Cortex of kidney (tissue), 1 donor: ENCODE measurements at places on chromosomes 4 and X.

- no peak for DNase-seq
Measured at GRCh38 chr4:150126864-150127203, 48.6 kb downstream of the DCLK2 start.

GRCh38 chrX:121851033-121851432, 803.6 kb downstream of the GLUD2 start:
- DNase-seq = no peak

- DNase-seq = no peak
Measured at GRCh38 chrX:79270401-79270800, 96.7 kb downstream of the ITM2A start.

DNA sequence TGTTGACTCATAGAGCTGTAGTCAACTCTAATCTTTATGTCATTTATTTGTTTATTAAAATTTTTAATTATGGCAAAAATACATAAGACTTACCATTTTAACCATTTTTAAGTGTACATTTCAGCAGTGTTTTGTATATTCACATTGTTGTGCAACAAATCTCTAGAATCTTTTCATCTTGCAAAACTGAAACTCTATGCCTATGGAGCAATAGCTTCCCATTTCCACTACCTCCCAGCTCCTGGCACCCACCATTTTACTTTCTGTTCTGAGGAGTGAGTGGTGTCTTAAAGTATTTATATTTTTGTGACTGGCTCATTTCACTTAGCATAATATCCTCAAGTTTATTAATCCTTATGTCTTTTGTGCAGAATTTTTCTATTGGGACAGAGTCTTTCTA, 181.0 kb downstream of the GPAT3 start:
- DNase-seq = no peak

DNA sequence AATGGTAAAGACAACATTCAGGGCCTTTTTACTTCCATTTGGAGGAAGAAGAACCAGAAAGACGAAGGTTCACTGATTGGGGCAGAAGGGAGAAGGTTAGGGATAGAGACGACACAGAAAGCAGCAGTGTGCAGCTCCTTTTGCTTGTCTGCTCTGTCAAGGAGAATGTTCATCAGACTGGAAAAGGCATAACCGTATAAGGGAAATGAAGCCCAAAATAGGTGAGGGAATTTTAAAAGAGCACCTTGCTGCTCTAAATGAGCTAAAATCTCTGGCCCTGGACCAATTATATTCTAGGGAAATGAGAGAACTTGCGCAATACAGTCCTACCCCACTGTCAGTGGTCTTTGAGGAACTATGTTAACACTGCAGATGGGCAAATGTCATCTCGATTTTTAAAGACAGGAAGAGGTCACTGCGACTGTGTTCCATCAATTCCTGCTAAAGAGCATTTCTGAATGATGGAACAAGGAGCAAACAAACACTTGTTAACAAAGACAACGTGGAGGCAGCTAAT, 909.8 kb upstream of the FTHL17 start:
- no peak for DNase-seq

- DNase-seq = no peak
Measured at GRCh38 chr4:52199574-52200338, 148.7 kb downstream of the SPATA18 start.

DNA sequence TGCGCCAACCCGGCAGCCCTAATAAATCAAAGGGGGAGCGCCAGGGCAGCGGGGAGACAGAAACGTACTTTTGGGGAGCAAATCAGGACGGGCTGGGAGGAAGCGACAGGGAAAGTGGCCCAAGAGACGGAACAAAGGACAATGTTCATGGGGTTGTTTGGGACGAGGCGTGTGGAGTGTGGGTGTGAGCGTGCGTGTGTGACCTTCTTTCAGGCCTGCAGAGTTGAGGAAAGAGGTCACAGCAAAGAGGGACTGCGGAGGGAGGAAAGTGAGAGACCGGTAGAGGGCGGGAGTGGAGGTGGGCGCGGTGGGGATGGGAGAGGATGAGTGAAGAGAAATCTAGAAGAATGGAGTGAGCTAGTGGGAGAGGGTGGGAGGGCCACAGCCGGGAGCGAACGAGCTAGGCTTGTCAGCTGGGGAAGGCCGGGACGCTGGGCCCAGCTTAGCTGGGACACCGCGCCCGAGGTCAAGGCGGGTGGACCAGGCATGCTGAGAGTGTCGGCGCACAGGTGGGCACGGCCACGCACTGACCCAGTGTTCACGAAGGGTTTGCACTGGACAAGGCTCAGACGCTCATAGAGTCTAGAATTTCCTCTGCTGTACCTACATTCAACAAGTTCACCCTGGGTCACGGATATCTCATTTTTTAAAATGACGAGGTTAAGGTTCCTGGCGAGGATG, 14.7 kb upstream of the PITX2 start:
- no peak for DNase-seq

DNA sequence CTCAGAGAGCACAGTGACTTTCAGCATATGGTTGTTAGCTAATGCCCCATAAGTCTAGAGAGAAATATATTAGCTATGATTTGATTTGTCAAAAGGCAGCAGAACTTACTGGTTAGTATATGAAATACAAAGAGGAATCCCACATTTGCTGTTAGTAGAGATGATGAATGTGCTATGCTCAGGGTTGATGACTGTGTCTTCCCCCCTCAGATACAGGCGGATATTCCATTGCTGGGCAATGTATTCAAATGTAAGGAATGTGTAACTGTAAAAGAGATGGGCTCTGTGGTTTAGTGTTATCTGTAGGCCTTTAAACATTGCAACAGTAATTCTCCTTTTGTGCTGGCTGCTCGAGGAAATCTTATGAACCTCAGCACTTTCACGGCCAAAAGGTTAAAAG, 528.9 kb upstream of the ARX start:
- no peak for DNase-seq

- DNase-seq = no peak
Measured at GRCh38 chrX:6810776-6811175, 275.9 kb upstream of the VCX3A start.

GRCh38 chr4:70000711-70001110, 4.9 kb downstream of the STATH start:
- DNase-seq = no peak

DNA sequence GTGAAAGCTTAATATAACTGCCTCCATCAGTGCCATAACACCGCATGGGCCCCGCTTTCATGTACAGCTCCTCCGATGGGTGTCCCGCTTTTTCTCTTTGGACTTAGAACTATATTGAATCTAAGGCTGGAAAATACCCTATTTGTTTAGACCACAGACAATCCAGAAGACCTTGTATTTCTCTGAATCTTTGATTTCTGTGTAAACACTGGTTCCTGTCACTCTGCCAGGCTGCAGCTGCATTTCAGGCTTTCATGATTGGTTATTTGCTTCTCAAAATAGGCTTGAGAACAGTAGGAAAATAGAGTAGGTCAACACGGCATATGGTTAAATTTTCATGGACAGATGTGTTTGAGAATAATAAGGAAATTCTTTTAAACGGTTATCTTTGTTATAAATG, 80.0 kb downstream of the NWD2 start:
- no peak for DNase-seq

DNA sequence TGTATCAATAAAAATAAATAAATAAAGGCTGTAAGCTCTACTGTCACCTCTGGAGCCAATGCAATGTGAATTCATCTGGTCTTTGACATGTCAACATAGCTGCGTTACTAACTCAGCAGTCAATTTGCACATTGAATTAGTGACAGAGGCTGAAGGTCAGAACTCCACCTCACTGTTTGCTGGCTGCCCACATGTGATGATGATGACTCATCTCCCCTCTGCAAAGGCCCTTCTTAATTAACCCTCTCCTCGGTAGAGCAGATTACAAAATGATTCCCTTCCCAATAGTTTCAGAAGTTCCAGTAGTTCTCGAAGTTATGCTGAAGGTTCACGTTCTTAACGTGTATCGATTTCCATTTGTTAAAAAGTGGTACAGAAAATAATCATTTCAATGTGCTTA, 1626.0 kb upstream of the TENM3 start:
- DNase-seq = no peak

- no peak for DNase-seq
Measured at GRCh38 chr4:159252491-159252890, 149.6 kb downstream of the RAPGEF2 start.

DNA sequence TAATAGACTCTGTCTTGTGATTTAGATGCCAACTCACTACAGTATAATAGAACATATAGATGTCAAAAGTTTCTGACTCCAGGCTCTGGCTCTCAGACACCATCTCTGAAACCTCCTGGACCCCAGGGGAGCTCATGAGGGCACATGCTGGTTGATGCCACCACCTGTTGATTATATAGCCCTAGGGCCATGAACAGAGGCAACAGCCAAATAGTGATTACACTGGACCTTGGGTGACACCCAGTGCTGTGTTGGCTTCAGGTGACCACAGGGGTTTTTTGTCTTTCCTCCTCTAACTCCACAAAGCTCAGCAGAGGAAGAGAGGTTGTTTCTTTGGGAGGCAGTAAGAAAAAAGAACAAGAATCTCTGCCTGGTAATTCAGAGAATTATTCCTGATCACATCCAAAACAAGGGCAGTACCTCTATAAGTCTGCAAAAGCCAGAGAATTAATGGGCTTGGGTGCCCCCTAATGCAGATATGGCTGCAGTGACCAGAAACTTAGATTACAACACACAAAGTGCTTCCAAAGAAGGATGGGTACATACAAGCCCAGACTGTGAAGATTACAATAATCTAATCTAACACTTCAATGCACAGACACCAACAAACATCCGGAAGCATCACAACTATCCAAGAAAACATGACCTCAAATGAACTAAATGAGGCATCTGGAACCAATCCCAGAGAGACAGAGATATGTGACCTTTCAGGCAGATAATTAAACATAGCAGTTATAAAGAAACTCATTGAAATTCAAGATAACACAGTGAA, 1920.6 kb downstream of the ARAP2 start:
- DNase-seq = no peak

GRCh38 chr4:4849106-4849505, 10.4 kb upstream of the MSX1 start:
- no peak for DNase-seq

GRCh38 chrX:136047016-136047642, 61.9 kb downstream of the SLC9A6 start:
- DNase-seq = no peak

DNA sequence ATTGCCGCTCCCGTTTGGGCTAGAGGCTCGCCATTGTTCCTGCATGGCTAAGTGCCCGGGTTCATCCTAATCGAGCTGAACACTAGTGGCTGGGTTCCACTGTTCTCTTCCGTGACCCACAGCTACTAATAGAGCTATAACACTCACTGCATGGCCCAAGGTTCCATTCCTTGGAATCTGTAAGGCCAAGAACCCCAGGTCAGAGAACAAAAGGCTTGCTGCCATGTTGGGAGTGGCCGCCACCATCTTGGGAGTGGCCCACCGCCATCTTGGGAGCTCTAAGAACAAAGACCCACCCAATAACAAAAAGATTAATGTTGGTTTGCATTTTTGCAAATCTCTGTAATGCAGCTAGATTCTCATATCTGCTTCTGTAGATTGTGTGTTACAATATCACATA, 299.0 kb downstream of the DCHS2 start:
- no peak for DNase-seq

DNA sequence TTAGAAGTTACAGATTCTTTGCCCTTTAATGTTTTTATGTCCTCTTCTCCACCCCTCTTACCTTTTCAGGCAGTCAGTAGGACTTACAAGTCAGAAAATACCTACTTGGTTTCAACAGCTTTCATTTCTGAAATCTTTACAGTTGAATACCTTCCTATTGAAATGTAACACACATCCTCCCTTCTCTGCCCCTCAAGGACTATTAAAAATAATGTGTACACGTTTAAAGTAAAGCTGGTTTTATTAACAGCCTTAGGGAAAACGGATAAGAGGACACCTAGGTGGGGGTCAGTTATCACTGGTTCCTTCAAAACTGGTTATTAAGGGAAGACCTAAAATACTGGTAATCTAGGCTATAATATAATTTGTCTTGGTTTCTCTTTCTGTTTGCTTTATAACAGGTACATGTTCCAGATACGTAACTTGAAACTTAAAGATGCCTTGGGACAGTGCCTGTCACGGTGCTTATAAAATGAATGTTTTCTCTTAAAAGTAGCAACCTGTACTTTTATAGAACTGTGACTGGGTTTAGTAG, 1.8 kb downstream of the CCSER1 start:
- no peak for DNase-seq

DNA sequence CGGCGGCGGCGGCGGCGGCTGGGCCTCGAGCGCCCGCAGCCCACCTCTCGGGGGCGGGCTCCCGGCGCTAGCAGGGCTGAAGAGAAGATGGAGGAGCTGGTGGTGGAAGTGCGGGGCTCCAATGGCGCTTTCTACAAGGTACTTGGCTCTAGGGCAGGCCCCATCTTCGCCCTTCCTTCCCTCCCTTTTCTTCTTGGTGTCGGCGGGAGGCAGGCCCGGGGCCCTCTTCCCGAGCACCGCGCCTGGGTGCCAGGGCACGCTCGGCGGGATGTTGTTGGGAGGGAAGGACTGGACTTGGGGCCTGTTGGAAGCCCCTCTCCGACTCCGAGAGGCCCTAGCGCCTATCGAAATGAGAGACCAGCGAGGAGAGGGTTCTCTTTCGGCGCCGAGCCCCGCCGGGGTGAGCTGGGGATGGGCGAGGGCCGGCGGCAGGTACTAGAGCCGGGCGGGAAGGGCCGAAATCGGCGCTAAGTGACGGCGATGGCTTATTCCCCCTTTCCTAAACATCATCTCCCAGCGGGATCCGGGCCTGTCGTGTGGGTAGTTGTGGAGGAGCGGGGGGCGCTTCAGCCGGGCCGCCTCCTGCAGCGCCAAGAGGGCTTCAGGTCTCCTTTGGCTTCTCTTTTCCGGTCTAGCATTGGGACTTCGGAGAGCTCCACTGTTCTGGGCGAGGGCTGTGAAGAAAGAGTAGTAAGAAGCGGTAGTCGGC, 528 bp downstream of the FMR1 start:
- DNase-seq = no peak

GRCh38 chrX:64198036-64198435, 7.5 kb downstream of the AMER1 start:
- no peak for DNase-seq

- no peak for DNase-seq
Measured at GRCh38 chr4:41146196-41146595, 68.1 kb downstream of the APBB2 start.

- DNase-seq = no peak
Measured at GRCh38 chrX:9587642-9588041, 122.8 kb downstream of the TBL1X start.

GRCh38 chr4:139844057-139844456, 178.4 kb downstream of the MGST2 start:
- no peak for DNase-seq

- DNase-seq = no peak
Measured at GRCh38 chr4:20838476-20838875, 138.2 kb downstream of the PACRGL start.

DNA sequence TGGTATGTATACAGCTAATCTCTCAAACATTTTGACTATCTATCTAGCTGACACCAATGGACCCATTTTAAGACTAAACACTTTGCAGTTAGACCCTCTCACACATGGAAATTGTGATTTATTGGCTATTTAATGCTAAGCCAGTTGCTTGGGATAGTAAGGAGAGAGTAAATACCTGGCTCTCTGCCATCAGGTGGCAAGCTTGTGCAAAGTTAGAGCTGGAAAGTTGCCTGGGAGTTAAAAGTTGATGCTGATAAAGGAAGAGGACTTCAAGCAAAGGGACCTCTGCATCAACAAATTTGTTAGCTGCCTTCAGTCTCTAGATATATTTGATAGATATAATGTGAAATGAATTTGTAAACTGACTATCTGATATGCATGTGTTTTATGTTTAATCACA, 61.1 kb downstream of the PACRGL start:
- no peak for DNase-seq
